ENCODE measurements at places on chromosomes 7 and 10. TPM values are rescaled to one million over a fixed set of nuclear protein-coding genes. Genes with fewer than 3 reads are reported as not detected.

GRCh38 chr10:67657775-67658174, 38.2 kb downstream of the CTNNA3 start:
- no peak for DNase-seq

TRIM73 gene
- 3.5 TPM for total RNA-seq

KCNH2 gene
- not detected for total RNA-seq

CAV1 gene
- 211 TPM for total RNA-seq

GRCh38 chr10:29408847-29409240, 120.0 kb downstream of the LYZL1 start:
- no peak for DNase-seq

DNA sequence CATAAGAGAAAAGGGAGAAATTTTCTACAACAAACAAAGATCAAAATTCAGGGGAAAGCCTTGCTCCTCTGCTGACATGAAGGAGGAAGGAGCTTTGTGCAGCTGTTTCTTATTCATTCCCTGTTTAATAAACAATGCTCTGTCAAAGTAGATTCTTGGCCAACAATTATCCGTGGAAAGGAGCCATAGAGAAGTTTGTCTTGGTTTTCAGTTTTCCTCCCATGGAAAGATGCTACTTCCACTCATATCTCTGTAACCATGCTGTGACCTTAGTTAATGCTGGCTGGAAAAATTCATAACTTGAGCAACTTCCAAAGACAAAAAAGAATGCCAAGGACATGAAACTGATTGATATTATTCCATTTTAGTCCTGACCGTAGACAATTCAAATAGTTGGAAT, 8.1 kb downstream of the DDC start:
- DNase-seq: no peak

GRCh38 chr7:47581438-47581803, 490 bp downstream of the TNS3 start:
- no peak for DNase-seq

- DNase-seq: no peak
Measured at GRCh38 chr7:127417346-127417745, 24.8 kb upstream of the ZNF800 start.

GRCh38 chr10:126081841-126082466, 185.6 kb downstream of the FANK1 start:
- no peak for DNase-seq

CALN1 gene
- 0.91 TPM for total RNA-seq

DNA sequence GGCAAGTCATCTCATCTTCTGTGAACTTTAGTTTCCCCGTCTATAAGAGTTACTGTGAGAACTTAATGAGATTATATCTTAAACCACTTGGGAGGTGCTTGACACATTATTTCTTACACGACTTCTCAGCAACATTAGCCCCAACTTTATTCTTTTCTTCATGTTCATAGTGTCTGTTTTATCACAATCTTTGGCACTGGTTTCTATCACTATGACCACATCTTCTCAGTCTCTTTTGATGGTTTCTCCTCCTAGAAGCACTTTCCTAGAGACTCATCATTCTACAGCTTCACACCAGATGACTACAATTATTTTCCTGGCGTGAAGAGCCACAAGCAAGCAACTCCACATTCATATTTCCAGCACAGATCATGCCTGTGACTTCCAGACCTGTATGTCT, 26.5 kb upstream of the BET1 start:
- no peak for DNase-seq

DNA sequence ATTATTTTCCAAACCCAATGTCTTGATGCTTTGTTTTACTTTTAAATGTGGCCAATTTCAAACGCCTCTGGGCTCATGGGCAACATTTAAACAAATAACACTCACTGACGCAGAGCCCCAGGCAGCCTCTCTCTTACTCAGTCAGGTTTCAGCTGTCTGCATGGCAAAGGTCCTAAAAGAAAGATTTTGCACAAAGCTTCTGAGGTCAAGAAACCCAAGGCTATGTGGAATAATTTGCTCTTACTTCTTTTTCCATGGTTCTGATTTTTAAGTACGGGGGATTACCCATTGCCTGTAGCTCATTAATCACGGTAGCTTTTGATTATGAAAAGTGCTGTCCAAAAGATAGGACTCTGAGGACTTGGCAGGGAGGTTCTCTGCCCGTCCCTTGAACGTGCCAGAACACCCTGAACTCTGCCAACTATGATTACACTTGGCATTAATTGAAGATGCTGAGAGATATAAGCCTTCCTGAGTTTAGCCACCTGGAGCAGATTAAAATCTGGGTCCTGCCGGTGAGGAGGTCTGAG, 14.1 kb upstream of the MSRB2 start:
- no peak for DNase-seq

GRID2IP gene
- total RNA-seq: 0.64 TPM

MOGAT3 gene
- not detected for total RNA-seq

GRCh38 chr10:133458710-133459453, 5.1 kb downstream of the SCART1 start:
- DNase-seq: no peak

- DNase-seq: no peak
Measured at GRCh38 chr7:127566242-127566641, 19.2 kb downstream of the GCC1 start.

DNA sequence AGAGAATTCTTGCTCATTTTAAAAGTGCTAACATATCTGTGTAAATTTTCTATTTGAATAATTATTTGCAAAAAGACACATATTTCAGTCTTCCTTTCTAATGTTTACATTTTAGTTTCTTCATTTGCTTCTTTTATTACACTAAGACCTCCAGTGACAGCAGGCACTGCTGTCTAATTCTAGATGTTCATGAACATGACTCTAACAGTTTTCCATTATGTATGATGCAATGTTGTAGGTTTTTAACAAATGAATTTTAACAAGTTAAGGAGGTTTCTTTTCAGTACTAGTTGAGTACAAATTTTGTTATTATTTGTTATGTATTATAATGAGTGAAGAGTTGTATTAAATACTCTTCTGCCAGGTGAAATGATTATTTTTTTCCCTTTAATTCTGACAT, 83.6 kb downstream of the GRB10 start:
- no peak for DNase-seq

GRCh38 chr7:22351878-22352277, 5.1 kb downstream of the RAPGEF5 start:
- DNase-seq: no peak

DNA sequence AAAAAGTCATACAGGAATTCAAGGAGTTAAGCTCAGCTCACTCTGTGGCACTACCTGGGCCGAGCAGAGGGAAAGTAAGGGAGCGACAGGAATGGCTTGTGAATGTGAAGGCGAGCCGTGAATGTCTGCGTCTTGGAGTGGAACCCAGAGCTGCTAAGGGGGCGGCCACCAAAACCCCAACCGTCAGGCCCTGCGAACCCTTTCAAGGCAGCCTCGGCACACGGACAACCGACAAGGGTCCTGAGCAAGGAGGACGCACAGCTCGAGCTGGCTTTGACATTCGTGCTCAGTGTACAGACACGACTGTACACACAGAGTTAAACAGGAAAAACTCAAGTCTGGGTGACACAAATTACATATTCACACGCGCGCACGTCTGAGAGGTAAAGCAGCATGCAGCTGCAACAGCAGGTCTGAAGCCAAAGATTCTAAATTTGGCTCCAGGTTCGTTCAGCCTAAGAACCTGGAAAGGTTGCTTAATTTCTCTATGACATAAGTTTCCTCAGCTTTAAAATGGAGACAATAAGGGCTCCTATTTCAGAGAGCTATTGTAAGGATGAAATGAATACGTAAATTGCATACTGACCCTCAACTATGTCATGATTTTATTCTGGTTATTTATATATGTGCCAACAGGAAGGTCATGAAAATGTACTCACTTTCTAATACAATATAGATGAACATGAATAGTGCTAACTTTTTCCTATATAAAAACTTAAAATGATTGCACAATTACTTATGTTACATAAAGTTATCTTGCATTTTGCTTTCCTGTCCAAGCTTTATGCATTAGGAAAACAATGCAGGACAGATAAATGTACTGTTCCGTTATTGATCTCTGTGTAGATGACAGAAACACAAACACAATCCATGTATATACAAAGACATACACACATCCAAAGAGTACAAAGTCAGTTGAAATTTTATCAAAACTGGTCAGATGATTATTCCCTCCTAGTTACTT, 192.9 kb downstream of the ZMYND11 start:
- DNase-seq: no peak

- no peak for DNase-seq
Measured at GRCh38 chr10:96967847-96968246, 135.7 kb downstream of the LCOR start.

DNA sequence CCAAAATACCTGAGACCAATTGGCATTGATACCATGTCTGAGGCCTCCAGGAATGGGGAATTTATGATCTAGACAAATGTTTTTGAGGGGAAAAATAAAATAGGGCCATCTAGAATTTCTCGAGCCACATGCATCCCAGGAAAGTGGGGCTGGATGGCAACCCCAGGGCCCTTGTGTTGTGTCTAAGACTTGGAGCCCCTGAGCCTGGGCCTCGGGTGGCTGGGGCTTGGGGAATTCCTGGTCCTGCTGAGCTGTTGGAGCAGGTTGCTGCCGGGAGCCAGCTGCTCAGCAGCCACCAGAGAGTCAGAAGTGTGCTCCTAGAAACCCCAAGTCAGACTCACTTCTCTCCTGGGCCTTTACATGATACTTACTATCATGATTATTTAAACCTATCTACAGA, 172.9 kb downstream of the WDR37 start:
- no peak for DNase-seq

CRCP gene
- 33.8 TPM for total RNA-seq

SEMA4G gene
- total RNA-seq: 19.2 TPM

ACTL6B gene
- not detected for total RNA-seq

GRCh38 chr7:124208173-124208572, 175.3 kb upstream of the TMEM229A start:
- no peak for DNase-seq
